ENCODE measurements at places on chromosomes 7 and 10.

DNA sequence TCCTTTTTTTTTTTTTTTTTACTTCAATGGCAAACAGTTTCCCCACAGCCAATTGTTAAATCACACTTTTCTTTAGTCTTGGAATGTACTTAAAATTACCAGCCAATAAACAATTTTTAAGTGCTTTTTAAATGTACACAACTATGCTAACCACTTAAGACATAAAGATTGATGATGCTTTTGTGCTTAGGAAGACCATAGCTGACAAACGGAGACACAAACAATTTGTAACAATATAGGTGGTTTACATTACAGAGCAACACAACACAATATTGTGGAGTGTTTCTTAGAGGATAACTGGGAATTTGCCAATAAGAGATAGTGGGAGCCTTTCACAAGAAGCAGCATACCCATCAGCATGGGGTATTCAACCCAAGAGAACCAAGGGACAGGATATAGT, 798.5 kb upstream of the IGFBP3 start:
- no peak for DNase-seq

DNA sequence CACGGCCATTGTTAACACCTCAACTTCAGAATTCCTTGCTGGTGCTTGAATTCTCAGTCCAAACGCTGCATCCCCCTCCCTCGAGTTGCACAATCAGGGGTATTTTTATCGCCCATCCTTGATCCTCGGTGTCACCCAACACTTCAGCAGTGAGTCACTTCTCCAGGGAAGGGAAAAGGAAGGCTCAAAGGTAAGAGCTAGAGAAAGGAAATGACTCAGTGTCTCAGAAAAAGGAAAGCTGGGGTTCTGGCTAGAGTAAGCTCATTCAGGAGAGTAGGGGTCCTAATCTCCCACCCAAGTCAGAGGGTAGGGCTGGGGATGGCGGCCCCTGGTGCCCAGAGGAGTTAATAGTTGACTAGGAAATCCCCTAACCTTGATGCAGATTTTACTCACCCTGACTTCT, 39.8 kb upstream of the TRIM8 start:
- no peak for DNase-seq

- no peak for DNase-seq
These were observed 3.5 kb upstream of the PFKFB3 start for GRCh38 chr10:6199131-6199733.

GRCh38 chr10:17209881-17210280, 8.4 kb upstream of the TRDMT1 start:
- no peak for DNase-seq

DNA sequence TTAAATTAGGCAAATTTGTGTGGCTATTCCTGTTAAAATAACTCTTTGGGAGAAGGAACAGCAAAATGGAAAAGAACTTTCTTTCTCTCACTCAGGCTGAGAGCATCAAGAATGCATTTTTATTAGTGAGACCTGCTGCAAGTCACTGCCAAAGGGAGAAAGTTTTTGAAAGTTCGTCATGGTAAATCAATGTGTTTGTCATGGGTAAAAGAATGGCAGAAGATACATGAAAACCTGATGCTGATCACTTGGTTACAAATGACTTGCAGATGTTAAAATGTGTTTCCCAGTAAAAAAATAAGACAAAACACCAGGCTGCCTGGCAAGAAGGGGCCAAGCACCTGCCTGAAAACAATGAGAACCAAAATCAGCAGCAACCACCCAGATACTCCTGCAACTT, 484.7 kb upstream of the NRP1 start:
- DNase-seq, result no peak
